ENCODE measurements at places on chromosomes 3 and 15.

DNA sequence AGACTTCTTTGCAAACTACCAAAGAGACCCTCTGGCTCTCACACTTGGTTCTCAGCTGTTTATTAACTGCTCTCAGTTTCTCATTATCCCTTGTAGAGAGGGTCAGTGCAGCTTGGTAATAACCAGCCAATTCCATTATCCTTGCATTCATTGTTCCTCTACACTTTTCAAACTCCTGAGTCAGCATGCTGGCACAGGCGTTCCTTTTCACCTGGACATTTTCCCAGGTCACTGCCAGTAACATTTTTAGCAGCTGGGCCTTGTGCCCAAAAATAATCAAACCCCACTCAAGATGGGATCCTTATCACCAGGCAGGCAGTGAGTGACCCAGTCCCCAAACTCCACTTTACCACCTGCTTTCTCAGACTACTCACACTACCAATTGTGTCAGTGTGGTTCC is 4.8 kb upstream of the SUMF1 start:
- no peak for DNase-seq

DNA sequence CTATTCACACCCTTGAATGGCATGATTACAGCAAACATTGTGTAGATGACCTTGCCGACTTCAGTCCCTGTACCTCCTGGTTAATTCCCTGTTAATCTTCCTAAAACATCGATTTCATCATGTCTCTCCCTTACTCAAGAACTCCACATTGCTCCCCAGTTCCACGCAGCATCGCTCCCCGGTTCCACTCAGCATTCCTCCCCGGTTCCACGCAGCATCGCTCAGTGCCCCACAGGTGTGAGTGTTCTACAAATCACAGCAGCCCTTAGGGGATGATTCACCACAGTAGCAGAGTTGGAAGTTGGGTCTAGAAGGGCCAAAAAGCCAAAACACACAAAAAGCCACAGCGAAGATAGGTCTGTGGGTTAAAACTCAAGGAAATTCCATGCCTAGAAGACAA is 8.6 kb upstream of the TNK2 start:
- no peak for DNase-seq

GRCh38 chr3:63922491-63923199 is 10.5 kb upstream of the SCAANT1 start:
- DNase-seq: no peak

GRCh38 chr3:24683633-24684384 is 189.2 kb upstream of the THRB start:
- DNase-seq: no peak
